CD4-positive, alpha-beta T cell (primary cell): ENCODE measurements at places on chromosomes 7 and 10. TPM values are rescaled to one million over a fixed set of nuclear protein-coding genes. Genes with fewer than 3 reads are reported as not detected.

The CPA5 gene
- not detected for total RNA-seq

The PIK3AP1 gene
- total RNA-seq, result 0.59 TPM

The ITPRID1 gene
- total RNA-seq, result not detected

The INTS1 gene
- total RNA-seq, result 91.5 TPM

The SPAM1 gene
- not detected for total RNA-seq

The FANK1 gene
- total RNA-seq, result 0.25 TPM

The MSMB gene
- total RNA-seq, result not detected

The CLCN1 gene
- total RNA-seq, result not detected

The LRRD1 gene
- total RNA-seq, result not detected
